ENCODE measurements at places on chromosomes 2 and 18. TPM values are rescaled to one million over a fixed set of nuclear protein-coding genes. Genes with fewer than 3 reads are reported as not detected.

GRCh38 chr2:31580321-31581117 lies at the start of gene SRD5A2:
Gene SRD5A2, minus strand, starts transcription at chr2:31580938. Its CDS starts 38 bp downstream, at chr2:31580900.
- DNase-seq, result no peak
- no peaks in the 10 kb centered on the region for H3K27me3 ChIP-seq
- no peaks in the 10 kb centered on the region for H3K4me1 ChIP-seq
- H3K27ac ChIP-seq, result no peak within 1 kb of the TSS
- peak within 1 kb of the TSS; percentile 5 for H3K4me3 ChIP-seq
- no peaks in the 10 kb centered on the region for H3K36me3 ChIP-seq

- no peaks in the 10 kb centered on the region for H3K27me3 ChIP-seq
- no peaks in the 10 kb centered on the region for H3K4me1 ChIP-seq
- no peaks in the 10 kb centered on the region for H3K36me3 ChIP-seq
- H3K4me3 ChIP-seq, result no peak overlapping the region
- H3K27ac ChIP-seq, result no peak overlapping the region
Observed at GRCh38 chr2:229642371-229642770, 72.0 kb downstream of the DNER start.

DNA sequence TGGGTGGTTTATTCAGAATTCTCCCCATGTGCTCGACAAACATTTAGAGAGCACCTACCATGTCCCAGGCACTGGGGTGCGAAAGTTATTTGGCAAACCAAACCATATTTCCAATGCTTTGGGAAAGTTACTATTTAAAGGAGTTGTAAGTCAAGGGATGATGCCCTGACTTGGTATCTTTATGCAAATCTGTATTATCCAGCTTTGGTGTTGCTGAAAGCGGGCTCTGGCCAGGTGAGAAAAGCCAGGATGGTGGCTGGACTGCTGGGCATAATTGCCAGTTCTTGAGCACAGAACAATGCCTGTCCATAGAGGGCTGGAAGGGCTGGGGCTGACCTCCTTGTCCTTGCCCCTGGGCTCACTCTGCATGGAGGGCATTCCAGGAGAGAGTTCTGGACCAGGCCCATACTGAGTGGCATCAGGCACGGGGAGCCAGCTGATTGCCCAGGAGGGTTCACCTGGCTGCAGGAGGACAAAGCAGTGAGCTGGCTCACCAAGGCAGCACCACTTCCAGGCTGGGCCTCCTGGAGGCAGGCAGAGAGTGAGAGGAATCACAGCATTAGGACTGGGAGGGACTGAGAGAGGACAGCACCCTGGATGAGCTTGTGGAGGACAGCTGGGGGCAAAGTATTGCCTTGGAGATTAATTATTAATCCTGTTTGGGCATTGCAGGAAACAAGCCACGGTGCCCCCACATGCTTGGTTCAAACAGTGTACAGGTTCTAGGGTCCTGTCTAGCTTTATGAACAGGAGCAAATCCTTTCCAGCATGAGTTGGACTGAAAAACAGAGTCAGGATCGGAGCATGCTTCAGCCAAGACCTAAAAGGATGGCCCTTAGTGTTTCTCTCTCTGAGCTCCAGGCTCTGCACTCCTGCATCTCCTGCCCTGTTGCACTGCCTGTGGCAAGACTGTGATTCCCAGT lies 7.1 kb downstream of the KHK start:
- H3K27ac ChIP-seq, result no peak overlapping the region
- no peaks in the 10 kb centered on the region for H3K36me3 ChIP-seq
- H3K4me3 ChIP-seq, result no peak overlapping the region
- peaks cover 8% of the 10 kb centered on the region for H3K4me1 ChIP-seq
- no peak for DNase-seq

Gene KCNK3
- 10.6 TPM for total RNA-seq

DNA sequence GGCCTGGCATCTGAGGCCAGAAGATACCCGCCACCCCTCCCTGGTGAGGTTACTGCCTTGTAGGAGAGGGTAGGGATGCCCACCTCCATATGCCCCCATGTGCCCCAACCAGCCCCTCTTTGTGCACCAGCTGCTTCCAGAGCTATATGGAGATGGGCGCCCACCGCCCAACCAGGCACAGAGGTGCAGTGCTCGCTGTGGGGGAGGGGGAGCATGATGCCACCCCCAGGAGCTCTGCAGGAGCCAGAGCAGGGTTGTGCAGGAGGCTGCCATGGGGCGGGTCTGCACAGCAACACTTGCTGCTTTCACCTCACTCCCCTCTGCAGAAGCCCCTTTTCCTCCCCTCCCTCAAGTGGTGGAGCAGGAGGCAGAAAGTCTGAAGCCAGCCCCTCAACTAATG lies 174.6 kb downstream of the SMAD7 start:
- no peaks in the 10 kb centered on the region for H3K27me3 ChIP-seq
- no peak for DNase-seq
- H3K4me1 ChIP-seq, result peaks cover 42% of the 10 kb centered on the region
- H3K36me3 ChIP-seq, result no peaks in the 10 kb centered on the region
- H3K4me3 ChIP-seq, result no peak overlapping the region
- no peak overlapping the region for H3K27ac ChIP-seq

GRCh38 chr18:10928011-10928771 lies 221.2 kb downstream of the PIEZO2 start:
- H3K4me1 ChIP-seq, result peaks cover 13% of the 10 kb centered on the region
- DNase-seq, result no peak
- no peak overlapping the region for H3K4me3 ChIP-seq
- H3K36me3 ChIP-seq, result no peaks in the 10 kb centered on the region
- H3K27ac ChIP-seq, result peak overlapping the region; percentile 70

DNA sequence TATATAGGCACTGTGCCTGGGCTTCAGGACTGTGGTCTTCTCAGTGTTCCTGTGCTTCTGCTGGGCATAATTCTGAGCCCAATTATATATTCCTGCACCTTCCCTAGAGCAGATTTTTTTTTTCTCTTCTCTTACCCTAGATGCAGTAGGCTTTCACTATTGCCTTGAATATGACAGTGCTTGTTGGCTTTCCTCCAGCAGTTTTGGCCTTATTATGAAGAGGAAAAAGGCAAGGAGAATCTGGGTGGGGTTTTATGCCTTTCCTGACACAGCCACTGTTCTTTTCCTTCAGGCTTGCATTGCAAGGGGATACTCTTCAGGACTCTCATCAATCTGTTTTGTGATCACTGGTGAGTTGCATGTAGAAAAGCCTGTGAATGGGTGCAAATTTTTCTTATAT lies 221.9 kb upstream of the CELF4 start:
- H3K27me3 ChIP-seq, result no peaks in the 10 kb centered on the region
- H3K4me3 ChIP-seq, result no peak overlapping the region
- no peak for DNase-seq
- H3K27ac ChIP-seq, result no peak overlapping the region
- H3K36me3 ChIP-seq, result no peaks in the 10 kb centered on the region

Gene UNC50
- 25.8 TPM for total RNA-seq

- H3K27me3 ChIP-seq, result no peaks in the 10 kb centered on the region
- H3K4me3 ChIP-seq, result peak overlapping the region; percentile 92
- peak overlapping the region; percentile 95 for H3K27ac ChIP-seq
- no peaks in the 10 kb centered on the region for H3K36me3 ChIP-seq
- DNase-seq, result no peak
Observed at GRCh38 chr18:62716619-62717168, 1.4 kb downstream of the PHLPP1 start.

All from vagina (tissue), 2 donors.